ENCODE measurements at places on chromosomes 6 and 20.

DNA sequence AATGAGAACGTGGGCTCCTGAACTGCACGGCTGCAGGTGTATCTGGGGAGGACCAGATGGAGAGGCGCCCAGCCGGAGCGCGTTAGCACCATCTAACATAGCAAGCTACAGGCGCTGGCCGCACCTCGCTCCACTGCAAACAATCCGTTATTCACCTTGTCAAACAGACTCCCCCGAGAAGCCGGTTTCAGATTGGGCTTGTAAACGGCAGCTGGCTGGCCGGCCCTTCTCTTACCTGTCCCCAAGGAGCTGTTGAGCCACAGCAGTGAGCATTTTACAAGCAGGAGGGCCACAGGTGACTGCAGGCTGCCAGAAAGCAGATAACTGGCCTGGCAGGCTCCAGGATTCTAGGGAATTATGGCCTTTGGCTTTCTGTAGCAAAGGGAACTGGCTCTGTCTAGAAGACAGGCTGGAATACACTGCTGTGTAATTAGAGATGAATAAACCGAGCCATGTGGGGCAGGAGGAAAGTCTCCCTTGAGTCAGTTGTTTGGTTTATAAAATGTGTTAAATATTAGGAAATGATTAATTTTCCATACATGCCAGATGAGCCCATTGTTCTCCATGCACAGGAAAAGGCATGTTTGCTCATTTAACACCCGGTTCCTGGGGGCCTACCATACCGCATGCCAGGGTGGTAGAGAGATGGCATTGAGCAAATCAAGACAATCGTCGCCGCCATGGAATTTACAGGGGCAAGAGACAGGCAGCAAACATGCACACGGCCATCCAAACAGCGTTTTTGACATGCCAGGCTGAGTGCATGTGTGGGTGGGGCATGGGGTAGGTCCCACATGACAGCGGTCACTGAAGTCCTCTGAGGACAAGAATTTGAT lies 159.3 kb downstream of the NFATC2 start:
- no peak for DNase-seq

GRCh38 chr6:169795196-169795595 lies 43.8 kb downstream of the ERMARD start:
- no peak for DNase-seq

GRCh38 chr6:136534268-136534667 lies 16.0 kb downstream of the MAP7 start:
- no peak for DNase-seq

DNA sequence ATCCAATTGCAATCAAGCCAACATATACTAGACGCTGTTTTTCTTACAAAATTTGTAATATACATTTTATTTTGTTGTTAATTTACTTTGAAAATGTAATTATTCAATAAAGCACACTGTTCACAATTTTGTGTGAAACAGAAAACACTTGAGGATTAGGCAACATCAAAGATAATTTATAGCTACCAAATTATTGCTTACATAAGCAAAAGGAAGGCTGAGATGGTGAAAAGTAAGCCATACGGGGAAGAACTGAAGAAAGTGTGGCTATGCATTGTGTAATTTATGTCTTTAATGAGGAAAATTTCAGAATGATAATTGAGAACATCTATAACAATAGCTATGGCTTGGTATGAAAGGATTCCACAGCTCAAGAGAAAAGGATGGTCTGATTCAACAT lies 192.0 kb downstream of the RNF144B start:
- no peak for DNase-seq

GRCh38 chr20:25012616-25013189 lies 20.2 kb upstream of the APMAP start:
- no peak for DNase-seq

DNA sequence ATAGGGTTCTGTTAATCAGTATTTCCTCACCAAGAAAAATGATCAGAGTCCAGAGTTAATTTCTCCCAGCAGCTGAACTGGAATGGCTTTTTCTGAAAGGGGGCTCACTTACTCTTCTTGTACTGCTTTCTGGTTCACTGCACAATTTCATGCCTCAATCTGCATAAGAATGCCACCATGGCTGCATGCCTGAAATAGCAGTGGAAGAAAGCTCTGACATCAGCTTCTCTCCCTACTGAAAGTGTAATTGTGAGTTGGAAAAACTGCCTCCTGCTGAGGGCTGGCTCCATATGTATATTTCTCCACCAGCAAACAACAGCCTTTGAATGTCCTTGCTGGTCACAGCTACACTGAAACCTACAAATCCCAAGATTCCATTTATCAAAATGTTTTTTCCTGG lies 1027.2 kb upstream of the GJE1 start:
- DNase-seq, result peak; percentile 10

DNA sequence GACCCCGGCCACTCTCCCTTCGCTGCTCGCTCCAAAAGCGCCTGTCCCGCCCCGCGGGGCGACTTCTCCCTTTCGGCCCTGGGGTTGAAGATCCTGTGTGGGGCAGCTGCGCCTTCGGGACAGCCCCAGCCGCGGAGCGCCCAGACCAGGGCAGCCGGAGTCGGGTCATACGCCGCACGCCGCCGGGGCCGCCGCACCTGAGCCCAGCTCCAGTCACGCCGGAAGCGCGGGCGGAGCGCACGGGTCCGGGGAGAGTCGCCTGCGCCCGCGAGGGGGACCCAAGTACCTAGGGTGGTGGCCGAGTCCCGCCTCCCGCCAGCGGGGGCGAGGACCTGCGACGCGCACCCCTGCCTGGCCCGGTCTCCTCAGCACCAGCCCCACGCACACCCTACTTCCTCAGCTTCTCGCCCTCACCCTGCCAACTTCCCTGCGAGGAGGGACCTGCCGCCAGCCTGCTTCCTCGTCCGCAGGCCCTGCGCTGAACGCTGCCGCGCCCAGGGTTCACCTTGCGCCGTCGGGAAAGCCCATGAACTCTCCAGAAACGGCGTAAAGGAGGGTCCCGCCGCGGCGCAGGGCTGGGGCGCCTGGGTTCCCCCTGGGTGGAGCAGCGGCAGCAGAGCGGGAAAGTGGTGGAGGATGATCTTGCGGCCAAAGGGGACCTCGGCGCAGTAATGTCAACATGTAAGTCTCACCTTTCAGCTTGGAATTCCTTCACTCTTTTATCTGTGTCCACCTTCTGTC lies at the start of gene ADGRG6:
Gene ADGRG6, plus strand, starts transcription at position 357 of the 741 bp plus-strand sequence. Its CDS starts 323 bp downstream, at position 680.
- no peak for DNase-seq

GRCh38 chr6:16286151-16286522 lies 47.8 kb downstream of the GMPR start:
- DNase-seq, result no peak

- DNase-seq, result no peak
Measured at GRCh38 chr6:124423621-124424020, 538.6 kb upstream of the RNF217 start.

- no peak for DNase-seq
Measured at GRCh38 chr6:29442719-29443118, 3.6 kb downstream of the OR10C1 start.

DNA sequence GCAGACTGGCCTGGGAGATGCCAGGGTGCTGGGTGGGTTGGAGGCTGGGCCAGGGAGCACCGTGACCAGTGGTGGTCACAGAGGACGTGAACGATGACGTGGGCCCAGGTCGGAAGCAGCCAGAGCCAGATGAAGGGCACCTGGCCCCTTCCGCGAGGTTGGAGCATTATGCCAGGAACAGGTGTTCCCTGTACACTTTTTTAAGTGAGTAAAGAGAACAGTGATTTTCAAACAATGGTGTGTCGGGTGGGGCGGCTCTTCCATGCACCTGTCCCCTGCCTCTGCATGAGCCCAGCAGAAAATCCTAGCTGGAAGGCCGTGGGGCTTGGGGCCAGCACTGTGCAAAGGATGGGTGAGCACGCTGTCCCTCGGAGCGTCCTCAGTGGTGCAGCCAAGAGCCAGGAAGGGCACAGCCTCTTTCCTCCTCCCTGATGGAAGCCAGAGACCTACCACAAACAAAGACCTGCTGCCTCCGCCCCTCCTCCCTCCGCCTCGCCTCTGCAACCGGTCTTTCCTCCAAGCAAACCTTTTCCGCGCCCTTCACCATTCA lies 350.5 kb downstream of the ZFAND3 start:
- DNase-seq, result no peak

DNA sequence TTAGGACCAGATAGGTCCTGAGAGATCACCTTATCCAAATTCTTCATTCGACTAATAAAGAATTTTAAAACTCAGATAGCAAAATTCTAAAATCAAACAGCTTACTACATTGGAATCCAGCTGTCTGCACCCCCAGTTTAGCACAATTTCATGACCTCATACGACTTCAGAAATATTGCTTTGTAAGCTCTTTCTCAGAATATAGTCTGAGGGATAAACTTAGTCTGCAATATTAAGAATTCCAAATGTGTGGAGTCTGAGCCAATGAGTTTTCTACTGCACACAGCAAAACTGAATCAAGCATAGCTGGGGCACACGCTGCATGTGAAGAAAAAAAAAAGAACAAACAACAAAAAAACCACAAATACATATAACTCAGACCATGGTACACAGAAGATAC lies 541.6 kb upstream of the CHD6 start:
- DNase-seq, result no peak

DNA sequence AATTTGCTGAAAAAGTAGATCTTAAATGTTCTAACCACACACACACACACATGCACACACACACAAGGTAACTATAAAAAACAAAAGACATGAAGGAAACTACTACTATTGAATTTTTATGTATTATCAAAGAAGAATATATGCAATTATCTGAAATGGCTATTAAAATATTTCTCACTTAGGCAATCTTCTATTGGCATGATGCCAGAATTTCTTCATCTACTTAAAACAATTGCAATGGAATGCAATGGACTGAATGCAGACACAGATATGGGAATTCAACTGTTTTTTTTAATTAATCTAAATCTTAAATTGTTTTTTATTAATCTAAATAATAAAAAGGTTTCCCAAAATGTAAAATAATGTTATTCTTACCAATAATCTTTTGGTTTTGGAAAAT lies 152.6 kb upstream of the SMLR1 start:
- DNase-seq, result no peak

GRCh38 chr20:904039-904545 lies 12.0 kb downstream of the ANGPT4 start:
- no peak for DNase-seq

GRCh38 chr20:18712131-18712530 lies 101.5 kb upstream of the SCP2D1 start:
- no peak for DNase-seq

GRCh38 chr20:51639206-51639832 lies 96.8 kb upstream of the NFATC2 start:
- DNase-seq, result no peak

- no peak for DNase-seq
Measured at GRCh38 chr6:36946526-36946925, 8.0 kb upstream of the PI16 start.

DNA sequence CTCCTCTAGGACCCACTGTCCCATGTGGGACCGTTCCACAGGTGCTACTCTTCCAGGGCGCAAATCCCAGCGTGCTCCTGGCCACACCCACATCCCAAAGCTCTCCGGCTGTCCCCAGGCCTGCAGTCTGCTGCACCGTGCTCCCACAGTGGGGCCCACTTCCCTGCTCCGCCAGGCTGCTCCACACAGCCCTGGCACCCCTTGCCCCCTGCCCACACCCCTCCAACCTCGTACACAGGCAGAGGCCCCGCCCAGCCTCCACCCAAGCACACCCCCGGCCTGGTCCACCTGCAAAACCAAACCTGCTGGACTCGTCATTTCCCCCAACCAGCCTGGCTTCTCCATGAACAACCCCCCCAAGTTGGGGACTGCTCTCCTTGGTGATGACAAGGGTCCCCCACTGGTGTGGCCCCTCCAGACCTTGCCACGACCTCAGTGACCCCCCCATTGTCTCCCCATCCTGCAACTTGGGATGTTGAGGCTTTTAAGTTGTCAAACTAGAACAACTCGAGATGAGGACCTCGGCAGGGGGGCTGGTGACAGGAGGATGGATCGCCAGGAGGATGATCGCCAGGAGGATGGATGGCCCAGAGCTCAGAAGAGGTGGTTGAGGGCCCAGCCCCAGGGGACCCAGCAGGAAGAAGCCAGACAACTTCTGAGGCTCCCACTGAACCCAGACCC lies 27.1 kb downstream of the YTHDF1 start:
- no peak for DNase-seq

DNA sequence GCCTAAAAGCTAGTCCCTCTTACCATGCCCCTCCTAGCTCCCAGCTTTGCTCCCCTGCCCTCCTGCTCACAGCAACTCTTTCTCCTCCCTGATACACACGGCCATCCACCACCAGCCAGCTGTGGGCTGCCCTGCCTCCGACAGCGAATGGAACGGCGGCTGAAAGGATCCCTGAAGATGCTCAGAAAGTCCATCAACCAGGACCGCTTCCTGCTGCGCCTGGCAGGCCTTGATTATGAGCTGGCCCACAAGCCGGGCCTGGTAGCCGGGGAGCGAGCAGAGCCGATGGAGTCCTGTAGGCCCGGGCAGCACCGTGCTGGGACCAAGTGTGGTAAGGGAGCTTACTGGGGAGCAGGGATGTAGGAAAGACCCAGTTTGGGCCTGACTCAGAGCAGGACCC lies 16.6 kb upstream of the ZNF76 start:
- DNase-seq, result no peak

DNA sequence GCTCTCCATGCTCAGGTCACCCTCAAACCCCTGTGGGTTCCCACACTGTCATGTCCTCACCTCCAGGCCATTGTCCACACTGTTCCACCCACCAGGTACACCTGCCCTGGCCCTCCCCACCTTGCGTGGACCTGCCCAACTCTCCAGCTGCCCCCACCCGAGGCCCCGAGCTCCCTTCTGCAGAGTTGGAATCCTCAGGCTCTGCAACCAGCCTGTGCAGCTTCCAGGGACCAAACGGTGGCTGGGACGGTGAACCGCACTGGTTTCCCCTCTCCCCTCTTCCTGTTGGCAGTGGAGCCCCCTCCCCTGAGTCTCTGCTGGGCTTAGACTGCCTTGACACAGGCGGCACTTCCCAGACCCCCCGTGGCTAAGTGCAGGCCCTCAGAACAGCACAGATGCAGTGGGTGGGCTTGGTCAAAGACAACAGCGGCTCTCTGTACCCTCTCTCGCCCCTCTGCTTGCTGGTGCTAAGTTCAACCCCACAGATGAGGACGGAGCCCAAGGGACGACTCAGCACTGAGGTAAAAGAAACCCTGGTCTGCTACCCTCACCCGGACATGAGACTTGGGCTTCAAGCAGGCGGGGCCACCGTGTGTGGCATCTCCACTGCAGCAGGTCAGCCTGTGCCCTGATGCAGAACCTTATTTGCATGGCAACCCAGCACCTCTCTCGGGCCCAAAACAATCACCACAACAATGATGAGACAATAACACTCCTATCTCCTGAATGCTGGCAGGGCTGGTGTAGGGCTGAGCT lies 11.0 kb downstream of the ZBP1 start:
- DNase-seq, result no peak

- no peak for DNase-seq
Measured at GRCh38 chr20:61127311-61128039, 124.6 kb upstream of the CDH4 start.

- no peak for DNase-seq
Measured at GRCh38 chr20:63625771-63626423, 1.0 kb downstream of the GMEB2 start.

All from brain pericyte (primary cell).